ENCODE measurements at places on chromosomes 16 and 17.

DNA sequence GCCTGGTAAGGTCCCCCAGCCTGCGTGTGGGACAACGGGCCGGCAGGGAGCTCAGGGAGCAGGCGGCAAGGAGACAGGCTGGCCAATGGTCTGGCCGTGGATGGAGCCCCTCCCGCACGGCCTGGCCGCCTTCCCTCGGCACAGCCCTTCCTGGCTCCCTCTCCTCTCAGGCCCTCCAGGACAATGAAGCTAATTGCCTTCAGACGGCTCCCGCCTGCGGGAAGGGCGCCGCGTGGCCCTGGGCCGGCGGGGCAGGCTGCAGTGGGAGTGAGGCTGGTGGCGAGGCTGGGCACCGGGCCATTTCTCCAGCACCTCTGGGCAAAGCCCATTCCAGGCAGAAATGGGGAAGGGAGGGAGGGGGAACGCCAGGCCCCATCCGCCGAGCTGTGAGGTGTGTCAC lies 50.9 kb downstream of the ENGASE start:
- DNase-seq: no peak

- DNase-seq: no peak
Observed at GRCh38 chr16:56357241-56357764, 68.0 kb downstream of the AMFR start.

DNA sequence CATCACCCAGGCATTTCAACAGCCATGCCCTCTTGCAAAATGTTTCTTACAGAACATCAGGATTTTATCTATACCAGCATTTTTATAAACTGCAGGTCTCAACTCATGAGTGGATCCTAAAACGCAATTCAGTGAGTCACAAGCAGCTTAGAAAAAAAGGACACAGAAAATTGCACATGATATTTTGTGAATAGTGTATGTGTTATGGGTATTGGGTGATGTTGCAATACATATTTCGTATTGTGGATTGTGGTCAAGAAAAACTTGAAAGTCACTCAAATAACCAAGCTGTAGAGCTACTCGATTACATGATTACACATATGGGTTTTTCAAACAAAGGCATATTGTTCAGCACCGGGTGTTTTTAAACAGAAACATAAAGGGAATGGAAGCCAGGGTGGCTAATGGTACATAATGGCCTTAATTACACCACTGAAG lies 1.4 kb downstream of the WIPI1 start:
- DNase-seq: no peak

- no peak for DNase-seq
Observed at GRCh38 chr16:65202461-65202860, 80.6 kb upstream of the CDH11 start.

All from NCI-H526 (cell line).